ENCODE measurements at places on chromosomes 2 and 18.

- peak; percentile 40 for DNase-seq
These were observed 3.1 kb upstream of the ARID5A start for GRCh38 chr2:96533292-96534073.

GRCh38 chr18:13267431-13267873 is 48.9 kb downstream of the LDLRAD4 start:
- DNase-seq, result no peak

DNA sequence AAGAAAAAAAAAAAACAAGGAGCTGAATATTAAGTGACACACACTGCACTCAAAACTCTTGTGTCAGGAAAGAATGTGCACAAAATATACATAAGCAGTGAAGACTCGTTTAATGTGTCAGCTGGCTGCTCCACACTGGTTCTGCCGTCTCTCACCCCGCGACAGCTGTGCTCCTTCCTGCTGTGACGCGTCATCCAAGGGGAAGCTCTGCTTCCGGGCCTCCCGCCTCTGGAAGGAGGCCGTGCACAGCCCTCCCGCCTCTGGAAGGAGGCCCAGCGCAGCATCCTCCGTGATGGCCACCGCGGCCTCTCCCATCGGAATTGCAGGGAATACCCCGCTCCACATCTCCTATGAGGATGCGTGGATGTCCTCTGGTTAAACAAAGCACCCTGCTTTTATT is 151.0 kb downstream of the HDAC4 start:
- no peak for DNase-seq

GRCh38 chr2:163455815-163456214 is 280.0 kb downstream of the FIGN start:
- no peak for DNase-seq

DNA sequence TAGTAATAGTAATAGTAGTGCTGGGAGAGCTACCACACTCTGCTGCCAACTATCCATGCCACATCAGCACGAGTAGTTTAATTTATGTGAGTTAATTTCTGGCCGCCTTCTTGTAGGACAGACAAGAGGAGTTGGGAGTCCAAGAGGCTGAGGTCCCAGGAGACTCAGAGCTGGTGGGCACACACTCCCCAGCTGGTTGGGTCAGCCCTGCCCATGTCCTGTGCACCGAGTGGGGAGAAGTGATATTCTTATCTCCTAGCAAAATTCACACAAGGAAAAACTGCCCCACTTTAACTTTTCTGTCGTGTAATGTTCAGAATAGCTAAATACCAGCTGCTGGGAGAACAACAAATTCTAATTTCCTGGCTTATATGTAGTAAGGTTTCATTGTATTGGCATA is 15.2 kb upstream of the MAP4K4 start:
- no peak for DNase-seq

- DNase-seq, result no peak
These were observed 41.7 kb upstream of the MALL start for GRCh38 chr2:110157153-110157793.

DNA sequence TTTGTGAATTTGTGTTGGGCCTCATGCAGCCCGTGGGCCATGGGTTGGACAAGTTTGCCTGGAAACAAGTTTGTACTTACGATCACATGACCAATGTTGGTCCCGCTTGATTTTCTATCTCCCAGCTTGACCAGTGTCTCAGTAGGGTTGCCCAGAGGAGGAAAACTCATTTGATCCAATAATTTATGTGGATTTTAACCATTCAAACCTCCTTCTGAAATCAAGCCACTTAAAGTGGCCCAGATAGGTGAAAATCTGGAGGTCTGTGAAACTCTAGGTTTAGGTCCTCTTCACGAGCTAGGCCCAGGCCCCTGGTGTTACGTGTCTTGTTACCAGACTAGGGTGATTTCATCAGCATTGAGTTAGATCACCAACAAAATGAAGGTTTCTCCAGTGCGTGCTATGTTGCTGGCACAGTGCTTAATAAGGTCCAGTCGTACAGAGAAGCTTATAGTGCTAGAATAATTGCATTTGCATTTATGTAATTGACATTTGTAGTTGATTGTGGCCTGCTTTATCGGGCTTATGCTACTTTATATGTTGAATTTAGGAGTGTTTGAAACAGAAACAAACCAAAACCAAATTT is 4.4 kb downstream of the ACTR2 start:
- DNase-seq, result no peak

GRCh38 chr2:26847655-26848335 is at the start of gene DPYSL5:
DPYSL5 (plus strand) TSS chr2:26848132; CDS start chr2:26898500, 50,368 bp downstream.
- no peak for DNase-seq

- no peak for DNase-seq
These were observed 83.2 kb downstream of the LAMA3 start for GRCh38 chr18:23772327-23773024.

GRCh38 chr2:47049502-47049901 is 105.6 kb downstream of the STPG4 start:
- DNase-seq, result no peak

GRCh38 chr2:166090346-166090745 is 37.5 kb downstream of the SCN1A start:
- DNase-seq, result no peak

- no peak for DNase-seq
These were observed 45.5 kb downstream of the CDC42EP3 start for GRCh38 chr2:37625796-37626571.

- no peak for DNase-seq
These were observed 44.8 kb downstream of the FTCDNL1 start for GRCh38 chr2:199806179-199806578.

DNA sequence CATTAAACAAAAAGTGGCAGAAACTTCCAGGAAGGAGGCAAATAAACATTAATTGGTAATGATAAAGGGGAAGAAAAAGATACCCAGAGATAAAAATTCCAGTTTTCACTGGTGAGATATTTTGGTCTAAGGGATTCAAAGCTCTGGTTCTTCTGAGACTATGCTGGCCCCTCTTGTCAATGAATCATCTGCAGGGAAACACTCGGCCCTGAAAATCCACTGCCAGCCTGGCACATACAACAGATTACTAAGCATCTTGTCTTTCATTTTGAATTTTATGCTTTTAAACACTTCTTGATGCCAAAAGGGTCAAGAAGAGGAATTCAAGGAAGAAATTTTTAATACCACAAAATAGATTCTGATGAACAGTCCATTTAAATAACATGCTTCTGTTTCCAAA is 1603.8 kb upstream of the ZEB2 start:
- DNase-seq, result no peak

- DNase-seq, result no peak
These were observed 3.8 kb downstream of the LRRFIP1 start for GRCh38 chr2:237631007-237631785.

GRCh38 chr2:118974103-118974993 is 32.4 kb downstream of the MARCO start:
- DNase-seq, result no peak

- no peak for DNase-seq
These were observed 89.2 kb upstream of the CD226 start for GRCh38 chr18:70036771-70037347.

GRCh38 chr18:41462946-41463345 is 492.1 kb upstream of the PIK3C3 start:
- no peak for DNase-seq

DNA sequence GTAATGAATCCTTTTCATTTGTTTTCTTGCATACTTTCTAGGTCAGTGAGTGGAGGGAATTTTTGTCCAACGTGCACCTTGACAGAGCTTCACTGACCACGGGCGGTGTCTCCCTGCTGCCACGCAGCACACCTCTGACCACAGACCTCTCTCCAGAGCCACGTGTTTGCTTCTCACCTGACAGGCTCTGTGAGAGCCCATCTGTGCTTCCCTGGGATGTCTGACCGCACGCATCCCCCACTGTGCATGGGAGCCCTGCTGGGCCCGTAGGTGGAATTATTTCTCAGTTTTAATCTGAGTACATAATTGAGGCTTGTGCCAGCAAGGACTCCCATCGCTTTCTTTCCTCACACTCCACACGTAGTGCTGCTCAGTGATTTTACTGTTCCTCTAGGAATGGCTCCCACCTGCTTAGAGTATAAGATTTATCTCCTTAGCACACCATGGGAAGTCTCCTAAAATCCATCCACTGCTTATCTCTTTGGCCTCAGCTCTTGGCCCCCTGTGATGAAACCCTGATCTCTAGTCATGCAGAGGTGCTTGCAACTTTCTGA is 482.6 kb downstream of the TSN start:
- DNase-seq, result no peak
